Stimulated activated CD4-positive, alpha-beta T cell treated with anti-CD3 and anti-CD28 coated beads, Interleukin-15, amount 100 ng/mL, for 1 hour (primary cell): ENCODE measurements at places on chromosomes 12 and 14.

GRCh38 chr14:49972131-49972671 is 79.3 kb downstream of the ARF6 start:
- no peak for DNase-seq

DNA sequence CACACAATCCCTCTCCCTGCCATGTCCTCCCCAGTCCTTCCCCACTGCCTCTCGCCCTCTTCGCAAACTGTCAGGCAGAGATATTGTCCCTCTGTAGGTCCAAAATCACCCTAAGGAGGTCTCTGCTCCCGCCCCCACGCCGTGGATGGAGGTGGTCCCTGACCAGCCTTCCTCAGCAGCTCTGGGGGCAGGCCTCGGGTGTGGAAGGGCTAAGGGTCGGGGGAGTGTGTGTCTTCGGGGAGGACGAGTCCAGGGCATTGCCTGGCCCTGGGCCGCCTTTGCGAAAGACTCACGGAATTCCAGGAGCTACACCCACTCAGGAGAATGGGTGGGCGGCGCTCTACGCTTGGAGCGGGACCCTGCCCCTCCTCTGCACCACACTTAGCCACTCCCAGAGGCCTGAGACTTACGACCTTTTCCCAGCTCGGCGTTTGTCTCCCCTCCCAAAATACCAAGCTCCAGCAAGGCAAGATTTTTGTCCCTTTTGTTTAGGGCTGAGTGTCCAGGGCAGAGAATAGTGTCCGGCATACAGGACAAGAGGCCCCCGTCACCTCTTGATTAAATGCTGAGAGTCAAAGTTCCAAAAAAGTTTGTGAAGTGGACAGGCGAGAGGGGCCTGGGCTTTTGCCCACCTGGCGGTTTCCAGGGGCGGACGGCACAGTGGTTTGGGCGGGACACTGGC is 881 bp downstream of the PYGL start:
- DNase-seq = no peak

DNA sequence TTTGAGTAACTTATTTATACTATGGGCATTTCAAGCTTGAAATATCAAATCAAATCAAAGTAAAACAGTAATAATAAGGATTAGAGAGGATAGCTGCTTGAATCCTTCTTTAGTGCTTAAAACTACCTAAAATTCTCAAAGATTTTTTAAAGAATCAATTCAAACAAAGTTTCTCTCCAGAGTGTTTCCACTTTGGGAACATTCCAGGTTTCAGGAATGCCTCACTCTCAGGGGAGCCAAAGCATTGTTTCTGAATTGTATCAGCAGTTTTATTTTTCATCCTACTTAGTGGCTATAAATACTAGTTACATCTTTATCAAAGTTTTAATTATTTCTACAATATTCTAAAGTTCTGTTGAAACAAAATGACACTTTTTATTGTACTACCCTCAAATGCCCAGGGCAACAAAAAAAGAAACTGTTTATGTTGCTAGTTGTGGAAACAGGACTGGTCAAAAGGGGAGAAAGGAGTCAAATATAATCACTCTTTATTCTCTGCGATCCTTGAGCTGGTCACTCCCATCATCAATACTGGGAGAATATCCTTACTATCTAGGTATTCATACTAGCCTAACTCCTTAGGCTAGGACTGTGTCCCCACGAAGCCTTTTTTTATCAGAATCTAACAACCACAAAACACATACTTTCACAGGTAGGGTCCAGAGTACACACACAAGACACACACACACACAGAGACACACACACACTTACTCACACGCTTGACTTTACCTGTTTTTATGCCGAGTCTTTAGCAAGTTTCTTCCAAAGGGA is 598 bp downstream of the RASSF9 start:
- DNase-seq = no peak

DNA sequence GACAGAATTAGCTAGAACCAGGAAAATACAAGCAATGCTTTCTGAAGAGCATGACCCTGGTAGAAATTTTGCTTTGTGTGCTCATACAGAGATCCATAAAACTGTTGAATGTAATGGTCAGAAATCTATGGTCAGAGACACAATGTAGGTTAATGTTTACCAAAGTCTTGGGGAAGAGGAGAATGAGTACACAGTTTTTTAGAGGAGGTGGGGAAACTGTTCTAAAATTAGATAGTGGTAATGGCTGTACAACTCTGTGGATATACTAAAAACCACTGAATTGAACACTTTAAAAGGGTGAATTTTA is 109.5 kb upstream of the ARHGAP5 start:
- DNase-seq = no peak

GRCh38 chr14:105366386-105367074 is 31.8 kb upstream of the TEX22 start:
- no peak for DNase-seq
